ENCODE measurements at places on chromosomes 5 and 9.
A peak's percentile ranks its signal among the peaks of the same experiment; 100 is the strongest.

DNA sequence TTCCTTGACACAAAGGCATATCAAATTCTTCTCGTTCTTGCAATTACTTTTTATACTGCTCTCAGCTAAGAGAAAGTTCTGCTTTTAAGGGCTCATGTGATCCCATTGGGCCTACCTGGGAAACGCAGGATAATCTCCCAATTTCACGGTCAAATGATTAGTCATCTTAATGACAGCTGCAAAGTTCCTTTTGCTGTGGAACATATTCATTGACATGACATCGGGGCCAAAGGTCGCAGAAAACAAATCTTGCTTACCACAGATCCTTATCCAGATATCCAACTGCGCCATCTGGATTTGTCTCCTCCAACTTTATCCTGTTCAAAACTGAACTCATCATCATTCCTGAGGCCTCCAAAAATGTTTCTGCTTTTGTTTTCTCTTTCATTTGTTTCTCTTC, 1085.6 kb upstream of the WWC1 start:
- DNase-seq, result no peak

GRCh38 chr5:90528601-90529193, 687 bp downstream of the LYSMD3 start:
- DNase-seq, result peak; percentile 44

- DNase-seq, result no peak
Observed at GRCh38 chr5:168073991-168074800, 217.2 kb upstream of the WWC1 start.

GRCh38 chr9:128115187-128116103, 12.1 kb downstream of the PTGES2 start:
- DNase-seq, result no peak

GRCh38 chr5:21880164-21880563, 973.0 kb downstream of the CDH12 start:
- no peak for DNase-seq

- no peak for DNase-seq
Observed at GRCh38 chr5:126754609-126755008, 22.3 kb upstream of the LMNB1 start.

GRCh38 chr5:15620501-15620900, 120.5 kb downstream of the FBXL7 start:
- DNase-seq, result no peak

- no peak for DNase-seq
Observed at GRCh38 chr5:170426149-170426767, 37.1 kb upstream of the KCNMB1 start.

DNA sequence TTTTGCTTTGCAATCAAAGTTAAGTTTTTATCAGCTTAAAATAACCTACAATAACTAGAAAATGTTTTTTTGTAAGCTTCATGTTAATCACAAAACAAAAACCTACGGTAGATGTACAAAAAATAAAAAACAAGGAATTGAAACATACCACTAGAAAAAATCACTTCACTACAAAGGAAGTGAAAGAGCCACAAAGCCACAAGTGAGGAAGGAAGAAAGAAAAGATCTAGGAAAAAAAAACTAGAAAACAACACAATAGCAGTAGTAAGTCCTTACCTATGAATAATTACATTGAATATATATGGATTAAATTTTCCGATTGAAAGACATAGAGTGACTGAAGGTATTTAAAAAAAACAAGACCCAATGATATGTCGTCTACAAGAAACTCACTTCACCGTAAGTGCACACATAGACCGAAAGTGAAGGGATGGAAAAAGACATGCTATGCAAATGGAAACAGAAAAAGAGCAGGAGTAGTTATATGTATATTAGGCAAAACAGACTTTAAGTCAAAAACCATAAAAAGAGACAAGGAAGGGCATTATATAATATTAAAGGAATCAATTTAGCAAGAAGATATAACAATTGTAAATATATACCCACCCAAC, 13.4 kb upstream of the ZDHHC21 start:
- DNase-seq, result no peak

GRCh38 chr5:65050140-65050539, 281.4 kb downstream of the CWC27 start:
- DNase-seq, result no peak

- no peak for DNase-seq
Observed at GRCh38 chr5:10964806-10965205, 203.8 kb upstream of the DAP start.

DNA sequence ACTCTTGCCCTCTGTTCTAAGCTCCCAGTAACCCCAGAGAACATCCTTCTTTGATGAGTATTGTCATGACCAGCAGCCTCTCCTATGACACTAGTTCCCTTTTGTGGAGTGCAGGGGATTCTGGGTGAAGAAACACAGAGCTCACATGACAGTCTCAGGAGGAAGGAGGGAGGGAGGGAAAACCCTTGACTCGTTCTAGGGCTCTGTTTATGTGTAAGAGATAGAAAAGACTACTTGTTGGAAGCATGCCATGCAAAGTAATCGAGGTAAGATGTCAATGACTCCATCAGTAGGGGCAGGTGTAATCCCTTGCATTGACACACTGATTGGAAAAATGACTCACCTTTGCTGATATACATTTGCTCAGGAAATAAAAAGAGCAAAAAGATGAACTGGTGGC, 190.2 kb upstream of the ELL2 start:
- DNase-seq, result no peak

DNA sequence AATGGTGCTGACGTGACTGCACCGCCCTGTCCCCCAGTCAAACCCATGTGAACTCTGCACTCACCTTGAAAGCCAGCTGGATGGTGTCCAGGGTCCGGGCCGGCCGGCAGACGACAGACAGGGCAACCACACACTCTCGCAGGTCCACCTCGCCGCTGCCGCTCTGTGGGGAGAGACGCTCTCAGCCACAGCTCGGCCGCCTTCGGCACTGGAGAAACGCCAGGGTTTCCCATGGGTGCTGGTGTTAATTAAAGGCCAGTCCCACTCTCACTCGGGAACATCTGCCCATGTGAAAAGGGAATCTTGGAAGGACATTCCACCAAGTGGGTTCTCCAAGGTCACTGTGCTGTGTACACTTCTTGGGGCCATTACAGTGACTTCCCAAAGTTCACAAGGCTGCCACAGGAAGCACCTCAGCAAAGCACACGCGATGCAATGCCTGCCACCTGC, 25.5 kb upstream of the SLC6A3 start:
- no peak for DNase-seq
